Bronchial smooth muscle cell (primary cell): ENCODE measurements at places on chromosomes 16 and 17. TPM values are rescaled to one million over a fixed set of nuclear protein-coding genes. Genes with fewer than 3 reads are reported as not detected.

The SLFN14 gene
- total RNA-seq, result not detected in 2 replicates

The GNGT2 gene
- not detected in 2 replicates for total RNA-seq

The C16orf89 gene
- 2.5 TPM in 1 of 2 replicates, not detected in the other for total RNA-seq

The TRAPPC1 gene
- 62.2 and 66.2 TPM in 2 replicates for total RNA-seq

The NMRAL1 gene
- total RNA-seq, result 53.5 and 59.3 TPM in 2 replicates
